ENCODE measurements at places on chromosomes 5 and 9.

GRCh38 chr9:85884256-85884655 lies 56.7 kb upstream of the NAA35 start:
- no peak for DNase-seq

DNA sequence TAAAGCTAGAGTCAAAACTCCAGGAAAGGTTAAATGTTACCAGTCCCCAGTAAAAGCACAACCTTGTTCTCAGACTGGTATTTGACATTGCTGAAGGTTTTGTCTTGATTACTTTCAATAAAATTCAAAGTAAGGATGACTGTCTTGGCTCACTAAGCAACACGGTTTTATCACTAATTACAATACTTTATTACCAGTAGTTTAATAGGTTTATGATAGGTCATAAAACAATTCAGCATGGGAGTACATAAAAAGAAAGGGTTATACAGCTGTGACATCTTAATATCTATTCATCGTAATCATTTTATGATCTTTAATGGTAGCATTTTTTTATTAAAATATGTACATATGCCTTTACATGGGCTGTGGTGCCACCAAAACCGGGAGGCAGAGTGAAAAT lies 370.7 kb upstream of the IRX2 start:
- DNase-seq: no peak

- no peak for DNase-seq
These were observed 343.9 kb downstream of the NFIB start for GRCh38 chr9:13970018-13970417.

DNA sequence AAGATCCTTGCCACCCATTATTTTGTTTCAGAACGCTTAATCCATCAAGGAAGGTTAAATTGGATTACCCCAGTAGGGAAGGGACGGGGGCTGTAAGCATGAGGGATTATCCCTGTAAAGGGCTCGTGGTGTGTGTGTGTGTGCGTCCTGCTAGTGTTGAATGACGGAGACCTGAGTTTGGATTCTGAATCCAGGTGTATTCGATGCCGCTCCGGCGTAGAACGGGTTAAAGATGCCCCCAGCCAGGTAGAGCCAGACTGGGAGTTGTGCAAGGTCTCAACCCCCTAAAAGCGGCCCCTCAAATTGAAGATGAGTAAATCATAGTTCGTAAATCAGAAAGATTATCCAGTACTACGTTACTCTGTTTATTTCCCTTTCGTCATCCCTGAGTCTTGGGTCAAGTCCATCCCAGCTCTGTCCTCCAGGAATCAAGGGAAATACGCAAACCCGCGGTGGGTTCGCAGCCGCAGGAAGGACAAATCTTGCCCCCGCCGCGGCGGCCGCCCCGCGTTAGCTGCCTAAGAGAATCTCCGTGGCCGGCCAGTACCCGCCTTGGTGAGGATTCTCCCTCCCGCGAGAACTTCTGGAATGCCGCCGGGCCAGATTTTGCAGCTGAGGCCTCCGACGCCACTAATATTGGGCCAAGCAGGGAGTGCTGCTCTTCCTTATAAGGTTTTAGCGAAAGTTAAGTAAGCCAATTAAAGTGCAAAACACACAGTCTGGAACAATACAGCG lies 586 bp upstream of the MTAP start:
- DNase-seq: peak; percentile 87

- DNase-seq: no peak
These were observed 161.6 kb downstream of the ZDHHC21 start for GRCh38 chr9:14531341-14532269.
